ENCODE measurements at places on chromosomes 4 and X. TPM values are rescaled to one million over a fixed set of nuclear protein-coding genes. Genes with fewer than 3 reads are reported as not detected.

Gene MGAT4D
- not detected for total RNA-seq

Gene PHOX2B
- not detected for total RNA-seq

Gene CENPVL2
- not detected for total RNA-seq

Gene BEX4
- 17.0 TPM for total RNA-seq

Gene GATA1
- not detected for total RNA-seq

Gene TMEM255A
- 1.00 TPM for total RNA-seq

DNA sequence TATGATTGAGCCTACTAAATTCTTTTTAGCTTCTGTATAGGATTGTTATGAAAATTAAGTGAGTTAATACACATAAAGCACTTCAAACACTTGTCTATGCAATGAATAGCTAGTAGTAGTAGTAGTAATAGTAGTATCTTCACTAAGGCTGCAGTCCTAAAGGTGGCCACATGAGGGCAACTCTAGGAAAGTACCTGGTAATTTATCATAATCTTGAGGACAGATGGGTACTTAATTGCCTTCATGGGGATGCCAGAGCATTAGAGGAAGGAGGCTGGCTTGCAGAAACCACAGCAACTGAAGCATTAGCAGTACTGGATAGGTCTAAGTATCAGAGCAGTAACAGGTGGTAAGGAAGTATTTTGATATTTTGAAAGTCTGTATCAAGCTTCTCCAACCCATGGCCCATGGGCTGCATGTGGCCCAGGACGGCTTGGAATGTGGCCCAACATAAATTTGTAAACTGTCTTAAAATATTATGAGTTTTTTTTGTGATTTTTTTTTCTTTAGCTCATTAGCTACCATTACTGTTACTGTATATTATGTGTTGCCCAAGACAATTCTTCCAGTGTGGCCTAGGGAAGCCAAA is 17.3 kb downstream of the NIPAL1 start:
- no peak for DNase-seq

GRCh38 chr4:184645904-184646610 is 3.2 kb downstream of the CASP3 start:
- no peak for DNase-seq

- DNase-seq = no peak
These were observed 262.8 kb downstream of the PRDM5 start for GRCh38 chr4:120659616-120660170.

- no peak for DNase-seq
These were observed 129.6 kb downstream of the ZNF330 start for GRCh38 chr4:141350122-141350905.

GRCh38 chr4:72857787-72858186 is 211.7 kb downstream of the COX18 start:
- no peak for DNase-seq

GRCh38 chr4:123505095-123506010 is 108.8 kb downstream of the SPRY1 start:
- no peak for DNase-seq

- DNase-seq = no peak
These were observed 1075.3 kb downstream of the ADGRL3 start for GRCh38 chr4:62275470-62275869.

GRCh38 chr4:108834166-108834834 is 71.4 kb upstream of the ETNPPL start:
- no peak for DNase-seq

GRCh38 chr4:56613101-56613862 is 67.8 kb downstream of the HOPX start:
- no peak for DNase-seq

- DNase-seq = no peak
These were observed 84.9 kb downstream of the DMD start for GRCh38 chrX:33126469-33126868.

- DNase-seq = no peak
These were observed 143.5 kb downstream of the CORIN start for GRCh38 chr4:47694322-47694721.

GRCh38 chrX:75655627-75656026 is 129.4 kb downstream of the MAGEE2 start:
- DNase-seq = no peak

DNA sequence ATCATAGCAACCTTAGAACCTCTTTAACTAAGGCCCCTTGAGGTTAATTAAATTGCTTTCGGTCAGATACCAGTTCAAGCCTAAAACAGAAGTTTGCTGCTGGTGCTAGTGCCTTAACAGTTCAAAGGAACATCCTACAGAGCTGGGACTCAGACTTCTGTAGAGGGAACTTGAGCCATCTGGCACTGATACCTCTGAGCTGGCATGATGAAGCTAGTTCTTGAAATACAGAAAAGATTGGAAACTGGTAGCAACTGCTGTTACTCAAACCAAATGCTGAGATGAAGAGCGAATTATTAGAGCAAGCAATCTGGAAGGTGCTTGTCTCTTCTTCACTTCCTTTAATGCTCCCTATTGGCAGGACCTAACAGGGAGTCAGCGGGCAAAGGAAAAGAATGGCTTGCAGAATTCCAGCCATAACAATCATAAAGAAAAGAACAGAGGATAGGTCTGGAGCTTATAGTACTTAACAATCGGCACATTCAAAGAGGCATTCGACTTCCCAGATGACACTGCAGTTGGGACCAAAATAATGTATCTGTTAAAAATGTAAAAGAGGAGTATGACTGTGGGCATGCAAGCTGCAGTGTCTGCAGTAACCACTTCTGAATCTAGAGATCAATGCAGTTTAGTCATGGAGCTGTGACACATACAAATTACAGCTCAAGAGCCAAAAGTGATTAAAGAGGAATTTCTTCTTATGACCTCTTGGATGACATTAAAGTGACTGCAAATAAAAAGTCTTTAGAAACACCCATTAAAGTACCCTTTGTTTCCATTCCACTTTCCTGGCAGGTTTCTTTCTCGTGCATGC is 298.9 kb downstream of the PDGFC start:
- no peak for DNase-seq
